SIG-M5 (cell line): ENCODE measurements at places on chromosomes 16 and 17.

DNA sequence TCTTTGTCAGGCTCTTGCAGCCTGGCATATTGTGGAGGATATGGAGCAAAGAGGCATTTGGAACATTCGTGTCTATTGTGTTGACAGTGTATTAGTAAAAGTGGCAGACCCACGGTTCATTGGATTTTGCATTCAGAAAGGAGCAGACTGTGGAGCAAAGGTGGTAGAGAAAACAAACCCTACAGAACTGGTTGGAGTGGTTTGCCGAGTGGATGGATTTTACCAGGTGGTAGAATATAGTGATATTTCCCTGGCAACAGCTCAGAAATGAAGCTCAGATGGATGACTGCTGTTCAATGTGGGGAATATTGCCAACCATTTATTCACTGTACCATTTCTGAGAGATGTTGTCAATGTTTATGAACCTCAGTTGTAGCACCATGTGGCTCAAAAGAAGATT is 44.5 kb downstream of the EFCAB13 start:
- DNase-seq: no peak

DNA sequence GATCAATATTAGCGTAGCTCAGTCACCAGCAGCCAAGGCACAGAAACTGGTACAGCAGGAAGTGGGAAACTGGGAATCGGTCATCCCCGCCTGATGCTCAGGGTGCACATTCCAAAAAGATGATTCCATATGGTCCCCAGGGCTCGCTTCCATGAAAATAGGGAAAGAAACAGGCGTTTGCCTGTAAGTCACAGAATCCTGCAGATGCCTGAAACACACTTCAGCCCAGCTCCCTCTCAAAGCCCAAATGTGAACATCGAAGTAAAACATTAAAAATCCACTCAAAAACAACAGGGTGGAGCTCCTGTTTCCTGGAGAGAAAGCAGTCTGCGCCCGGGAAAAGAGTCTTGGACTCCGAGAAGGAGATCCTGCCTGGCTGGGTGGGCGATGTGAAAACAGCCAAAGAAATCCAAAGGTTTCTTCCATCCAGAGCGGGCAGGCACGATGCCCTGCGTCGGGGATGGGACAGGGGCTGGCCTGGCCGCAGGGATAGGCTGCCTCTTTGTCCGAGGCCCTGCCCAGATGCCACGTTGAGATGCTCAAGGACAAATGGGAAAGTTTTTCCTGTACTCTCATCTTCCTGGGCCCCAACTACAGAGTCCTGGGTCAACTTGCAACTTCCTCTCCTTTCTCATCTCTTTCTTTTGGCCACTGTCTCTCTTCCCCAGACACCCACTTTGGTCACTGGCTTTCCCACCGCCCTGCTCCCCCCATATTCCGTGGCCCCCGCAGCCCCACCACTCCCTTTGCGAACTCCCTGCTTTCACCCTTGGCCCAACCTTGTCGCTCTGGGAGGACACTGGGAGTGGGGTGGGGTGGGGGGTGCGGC is 743 bp downstream of the WIPI1 start:
- DNase-seq: no peak

DNA sequence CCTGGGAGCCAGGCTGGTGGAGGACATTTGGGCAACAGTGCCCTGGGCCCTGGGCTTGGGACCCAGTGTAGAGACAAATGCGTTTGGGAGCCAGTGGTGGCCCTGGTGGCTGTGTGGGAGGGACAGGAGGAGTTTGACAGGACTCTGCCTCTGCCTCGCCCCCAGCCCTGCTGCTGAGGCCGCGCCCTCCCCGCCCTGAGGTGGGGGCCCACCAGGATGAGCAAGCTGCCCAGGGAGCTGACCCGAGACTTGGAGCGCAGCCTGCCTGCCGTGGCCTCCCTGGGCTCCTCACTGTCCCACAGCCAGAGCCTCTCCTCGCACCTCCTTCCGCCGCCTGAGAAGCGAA is 11.9 kb upstream of the TCAP start:
- no peak for DNase-seq

- no peak for DNase-seq
Observed at GRCh38 chr17:44906010-44906646, 6.9 kb upstream of the EFTUD2 start.

- no peak for DNase-seq
Observed at GRCh38 chr16:62955033-62955349, 918.8 kb upstream of the CDH8 start.

DNA sequence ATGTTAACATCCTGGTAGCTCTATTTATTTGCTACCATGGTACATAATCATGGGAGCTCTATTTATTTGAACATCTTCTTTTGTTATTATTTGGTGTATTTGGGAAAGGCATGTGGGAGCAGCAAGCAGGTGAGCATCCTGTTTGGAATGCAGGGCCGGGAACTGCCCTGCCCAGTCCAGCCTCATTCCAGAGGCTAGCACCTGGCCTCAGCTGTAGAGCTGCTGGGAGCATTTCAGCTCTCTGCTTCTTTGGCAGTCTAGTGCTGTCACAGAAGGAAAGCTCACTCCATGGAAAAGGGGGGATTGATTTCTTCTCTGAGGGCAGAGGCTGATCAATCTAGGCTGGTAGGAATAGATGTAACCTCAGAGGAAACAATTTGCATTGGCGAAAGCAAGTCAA is 112.5 kb downstream of the WWOX start:
- DNase-seq: no peak

DNA sequence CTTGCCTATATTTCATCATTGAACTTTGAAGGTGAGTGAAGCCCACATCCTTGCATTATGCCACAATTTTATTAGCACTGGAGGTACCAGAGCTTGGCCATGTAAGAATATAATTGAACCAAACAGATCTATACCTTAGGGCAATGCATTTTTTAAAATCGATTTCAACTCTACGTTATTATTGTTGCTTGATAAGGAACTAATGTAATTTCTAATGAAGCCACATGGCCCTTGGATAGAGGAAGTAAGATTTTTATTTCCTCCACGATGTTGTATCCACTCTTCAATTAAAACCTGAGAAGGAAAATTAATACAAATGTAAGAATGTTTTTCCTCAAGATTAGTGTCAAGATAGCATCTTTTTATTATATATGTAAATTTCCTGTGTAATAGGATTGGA is 370.0 kb upstream of the EEF2KMT start:
- DNase-seq: no peak

DNA sequence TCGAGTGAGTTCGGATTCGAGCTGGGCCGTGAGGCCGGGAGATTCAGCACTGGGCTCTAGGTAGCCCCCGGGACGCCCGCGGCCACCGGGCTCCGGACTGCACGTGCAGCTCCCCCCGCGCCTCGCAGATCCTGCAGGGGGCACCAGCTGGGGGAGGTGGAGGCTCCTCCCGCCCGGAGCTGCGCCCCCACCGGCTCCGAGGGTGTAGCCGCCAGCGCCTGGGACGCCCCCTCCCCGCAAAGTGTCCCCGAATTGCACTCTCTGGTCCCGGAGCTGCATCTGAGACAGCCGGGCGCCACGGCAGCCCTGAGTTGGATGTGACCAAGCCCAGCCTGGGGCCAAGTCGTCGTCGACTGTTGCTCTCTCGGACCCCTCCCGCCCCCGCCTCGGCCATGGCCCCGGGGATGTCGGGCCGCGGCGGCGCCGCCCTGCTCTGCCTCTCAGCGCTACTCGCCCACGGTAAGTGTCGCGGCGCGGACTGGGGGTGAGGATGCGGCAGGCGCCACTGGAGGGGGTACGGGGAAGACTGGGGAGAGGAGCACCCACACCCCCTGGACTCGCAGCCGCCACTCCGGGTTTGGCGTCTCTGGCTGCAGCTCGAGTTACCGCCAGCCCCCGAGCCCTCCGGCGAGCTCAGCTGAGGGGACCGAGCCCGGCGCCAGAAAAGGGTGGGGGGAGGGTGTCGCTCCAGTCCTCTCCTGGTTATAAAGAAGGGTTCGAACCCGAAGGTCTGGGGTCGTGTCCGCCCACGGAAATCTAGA is 1.5 kb downstream of the TMEM132E start:
- DNase-seq: no peak

- DNase-seq: no peak
Observed at GRCh38 chr16:89122322-89122851, 28.7 kb downstream of the ACSF3 start.

DNA sequence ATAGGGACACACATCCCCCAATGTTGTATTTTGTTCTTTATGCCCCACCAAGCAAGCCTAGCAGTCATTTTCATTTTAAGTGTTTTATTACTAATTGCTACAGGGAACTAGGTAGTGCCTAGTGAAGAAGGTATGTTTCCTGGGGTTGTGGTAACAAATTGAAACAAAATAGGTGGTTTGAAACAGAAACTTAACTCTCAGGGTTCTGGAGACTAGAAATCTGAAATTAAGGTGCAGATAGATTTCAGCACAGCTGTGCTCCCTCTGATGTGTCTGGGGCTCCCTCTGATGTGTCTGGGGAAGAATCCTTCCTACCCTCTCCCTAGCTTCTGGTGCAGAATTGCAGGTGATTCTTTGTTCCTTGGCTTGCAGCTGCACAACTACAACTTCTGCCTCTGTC is 390.1 kb downstream of the ZFHX3 start:
- DNase-seq: no peak

DNA sequence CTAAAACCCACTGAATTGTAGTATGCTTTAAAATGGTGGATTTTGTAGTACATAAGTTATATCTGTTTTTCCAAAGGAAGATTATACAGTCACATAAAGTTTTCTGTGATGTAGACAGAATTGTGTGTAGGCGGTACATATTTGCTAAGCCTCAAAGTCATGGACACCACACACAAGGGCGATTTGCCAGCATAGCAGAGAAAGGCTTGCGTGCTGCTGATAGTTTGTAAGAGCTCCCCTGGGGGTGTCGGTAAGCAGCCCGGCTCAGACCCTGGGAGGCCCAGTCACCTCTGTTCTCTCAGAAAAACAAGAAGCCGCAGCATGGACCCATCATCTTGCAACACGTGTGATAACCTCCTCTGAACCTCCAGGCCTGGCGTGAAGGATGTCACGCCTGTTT is 38.3 kb upstream of the AKTIP start:
- no peak for DNase-seq

GRCh38 chr17:32699247-32699646 is 177.7 kb downstream of the MYO1D start:
- DNase-seq: no peak

GRCh38 chr17:66577041-66577440 is 257.9 kb upstream of the CACNG5 start:
- no peak for DNase-seq

- DNase-seq: no peak
Observed at GRCh38 chr17:9052921-9053320, 31.6 kb downstream of the NTN1 start.
